Stimulated activated CD4-positive, alpha-beta T cell treated with anti-CD3 and anti-CD28 coated beads, Interleukin-1b, Interleukin-23, amount 100 ng/mL, for 24 hours (primary cell): ENCODE measurements at places on chromosomes 1 and 21.

- no peak for DNase-seq
These were observed 17.3 kb upstream of the ADARB1 start for GRCh38 chr21:45056917-45057560.

DNA sequence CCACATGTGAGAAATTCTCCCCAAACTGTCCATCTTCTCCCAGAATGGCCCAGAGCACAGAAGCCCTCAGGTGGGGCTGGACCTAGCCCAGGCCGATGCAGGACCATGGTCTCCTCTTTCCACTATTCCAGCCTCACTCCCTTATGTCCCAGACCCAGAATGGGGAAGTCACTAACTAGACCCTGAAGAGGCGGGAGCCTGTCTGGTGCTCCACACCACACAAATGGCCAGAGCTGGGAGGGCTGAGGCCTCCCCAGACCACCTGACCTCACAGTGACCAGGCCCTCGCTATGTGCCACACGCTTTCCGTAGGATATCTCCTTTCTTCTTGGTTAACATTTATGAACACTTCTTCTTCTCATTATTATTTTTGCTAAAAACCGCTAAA, 54.9 kb upstream of the EDN2 start:
- no peak for DNase-seq

DNA sequence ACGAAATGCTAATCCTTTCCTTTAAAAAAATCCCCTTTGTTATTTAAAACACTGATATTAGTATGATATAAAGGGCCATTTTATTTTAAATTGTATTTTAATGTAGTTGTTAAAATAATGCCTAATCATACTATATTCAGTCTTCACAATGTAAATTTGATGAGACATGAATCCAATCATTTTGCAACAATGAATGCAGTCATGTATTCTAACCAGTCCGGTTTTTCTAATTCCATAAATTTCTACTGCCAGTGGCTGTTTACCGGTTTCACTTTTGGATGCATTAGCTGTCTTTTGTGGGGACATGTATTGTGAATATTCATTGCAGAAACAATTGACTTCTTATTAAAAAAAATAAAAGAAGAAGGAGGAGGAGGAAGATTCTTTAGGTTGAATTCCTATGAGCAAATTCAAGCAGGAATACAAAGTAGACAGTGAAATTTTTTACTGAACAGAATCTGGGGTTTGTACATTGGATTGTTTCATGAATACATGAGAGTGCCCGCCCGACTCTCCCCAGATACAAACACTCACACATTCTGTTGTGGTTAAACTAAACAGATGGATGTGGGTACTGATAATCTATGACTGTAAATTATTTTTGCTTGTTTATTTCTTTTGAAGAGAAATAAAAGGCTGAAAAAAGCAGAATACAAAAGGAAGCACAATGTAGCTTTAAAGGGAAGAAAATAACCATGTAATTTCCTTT, 624.8 kb upstream of the PTBP2 start:
- no peak for DNase-seq

- DNase-seq, result no peak
These were observed 17.5 kb downstream of the RCAN1 start for GRCh38 chr21:34597406-34597805.

- DNase-seq, result no peak
These were observed 48.6 kb upstream of the TMEM125 start for GRCh38 chr1:43220905-43221778.

- no peak for DNase-seq
These were observed 32.7 kb upstream of the KHDRBS1 start for GRCh38 chr1:31980835-31981455.

DNA sequence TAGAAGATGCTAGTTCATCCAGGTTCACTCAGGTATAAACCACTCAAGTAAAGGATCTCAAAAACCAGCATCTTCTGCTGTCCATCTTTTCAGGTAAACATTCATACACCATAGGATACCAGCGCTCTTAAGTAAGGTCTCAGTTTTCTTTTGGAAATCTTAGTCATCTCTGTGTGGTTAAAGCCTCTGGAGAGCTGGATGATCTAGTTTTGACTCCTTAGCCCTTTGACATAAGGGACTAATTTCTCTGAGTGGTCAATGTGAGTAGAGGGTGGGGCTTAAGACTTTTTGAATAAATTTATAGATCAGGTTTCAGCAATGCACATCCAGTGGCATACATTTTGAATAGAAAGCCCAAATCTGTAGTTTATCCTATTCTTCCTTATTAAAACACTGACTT, 92.3 kb downstream of the CTH start:
- DNase-seq, result no peak

- no peak for DNase-seq
These were observed 3.3 kb downstream of the PLK3 start for GRCh38 chr1:44803312-44804095.

- peak; percentile 28 for DNase-seq
These were observed 3.5 kb downstream of the FMO2 start for GRCh38 chr1:171188388-171189266.

GRCh38 chr1:8395433-8395866, 77.5 kb downstream of the SLC45A1 start:
- no peak for DNase-seq

GRCh38 chr21:33750017-33750416, 107.7 kb downstream of the ITSN1 start:
- no peak for DNase-seq

DNA sequence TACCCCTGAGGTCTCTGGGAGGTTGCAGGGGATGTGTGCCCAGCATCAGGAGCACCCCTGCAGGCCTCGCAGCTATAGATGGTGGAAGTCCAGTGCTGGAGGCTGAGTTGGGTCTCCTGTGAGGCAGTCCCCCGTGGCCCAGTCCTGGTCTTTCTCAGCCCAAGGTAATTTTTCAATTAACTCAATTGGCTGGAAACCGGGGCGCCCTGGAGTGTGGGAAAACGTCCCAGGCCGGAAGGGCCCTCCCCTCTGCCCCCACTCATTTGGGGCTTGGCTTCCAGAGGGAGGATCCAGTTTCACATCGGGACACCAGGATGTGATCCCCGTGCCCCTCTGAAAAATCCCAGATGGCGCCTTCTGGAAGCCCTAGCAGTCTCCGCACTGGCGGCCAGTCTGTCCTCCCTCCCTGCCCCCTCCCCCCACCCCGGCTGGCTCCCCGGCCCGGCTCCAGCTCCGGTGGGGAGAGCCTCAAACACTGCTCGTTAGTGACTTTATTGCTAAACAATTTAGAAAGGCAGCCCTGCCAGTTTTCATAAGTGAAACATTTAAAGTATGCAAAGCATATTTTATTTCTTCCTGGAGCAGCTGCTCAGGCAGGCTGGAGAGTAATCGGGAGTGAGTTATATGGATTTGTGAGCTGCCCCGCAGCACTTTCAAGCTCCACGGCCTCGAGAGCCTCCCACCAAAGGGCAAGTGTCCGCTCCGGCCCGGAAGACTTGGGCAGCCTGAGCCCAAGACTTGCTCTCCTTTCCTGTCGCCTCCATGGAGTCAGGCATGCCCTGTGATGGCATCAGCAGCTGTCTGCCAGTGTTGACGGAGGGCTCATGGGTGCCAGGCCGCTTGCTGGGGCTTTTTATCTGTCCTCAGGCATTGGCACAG, 208.2 kb upstream of the TMEM51 start:
- DNase-seq, result no peak
